GM23338 (cell line): ENCODE measurements at places on chromosomes 6 and 20.

DNA sequence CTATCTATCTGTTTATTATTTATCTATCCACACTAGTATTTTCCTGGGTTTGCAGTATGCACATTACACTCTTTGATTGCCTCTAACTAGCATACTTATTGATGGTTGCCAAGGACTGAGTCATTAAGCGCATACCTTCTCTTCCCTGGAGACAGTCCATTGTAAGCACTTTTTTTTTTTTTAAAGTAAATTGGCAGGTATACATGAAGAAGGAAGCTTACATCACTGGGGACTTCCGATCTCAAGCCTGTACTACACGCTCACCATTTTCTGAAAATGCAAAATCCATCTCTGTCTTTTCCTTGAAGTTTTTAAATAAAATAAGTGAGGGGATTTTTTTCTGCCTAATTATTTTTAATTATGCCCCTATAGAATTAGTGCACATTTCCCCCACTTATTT lies 63.5 kb downstream of the HMGN3 start:
- H3K36me3 ChIP-seq, result no peaks in the 10 kb centered on the region
- H3K4me3 ChIP-seq, result no peak overlapping the region
- H3K27me3 ChIP-seq, result no peaks in the 10 kb centered on the region
- DNase-seq, result no peak

DNA sequence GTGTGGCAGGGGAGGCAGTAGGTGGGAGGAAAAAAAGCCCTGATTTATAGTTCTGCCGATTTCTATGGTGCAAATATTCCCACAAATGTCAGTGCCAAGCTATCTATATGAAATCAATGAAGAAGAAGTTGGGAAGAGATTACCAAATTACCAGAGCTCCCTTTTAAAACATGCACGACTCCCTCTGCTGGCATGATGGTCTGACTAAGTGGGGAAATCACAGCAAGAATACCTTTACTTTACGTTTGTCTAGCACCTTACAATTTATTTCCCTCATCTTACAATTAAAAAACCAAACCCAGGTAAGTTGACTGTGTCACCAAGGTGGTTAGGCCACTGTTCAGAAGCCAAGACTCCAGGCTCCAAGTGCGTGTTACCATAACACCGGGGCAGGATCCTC lies 55.6 kb downstream of the AGPAT4 start:
- H3K4me1 ChIP-seq, result no peaks in the 10 kb centered on the region
- peaks cover 5% of the 10 kb centered on the region; the same call in 1 of the 2 replicates for H3K36me3 ChIP-seq
- no peaks in the 10 kb centered on the region for H3K27me3 ChIP-seq
- no peak overlapping the region for H3K4me3 ChIP-seq

DNA sequence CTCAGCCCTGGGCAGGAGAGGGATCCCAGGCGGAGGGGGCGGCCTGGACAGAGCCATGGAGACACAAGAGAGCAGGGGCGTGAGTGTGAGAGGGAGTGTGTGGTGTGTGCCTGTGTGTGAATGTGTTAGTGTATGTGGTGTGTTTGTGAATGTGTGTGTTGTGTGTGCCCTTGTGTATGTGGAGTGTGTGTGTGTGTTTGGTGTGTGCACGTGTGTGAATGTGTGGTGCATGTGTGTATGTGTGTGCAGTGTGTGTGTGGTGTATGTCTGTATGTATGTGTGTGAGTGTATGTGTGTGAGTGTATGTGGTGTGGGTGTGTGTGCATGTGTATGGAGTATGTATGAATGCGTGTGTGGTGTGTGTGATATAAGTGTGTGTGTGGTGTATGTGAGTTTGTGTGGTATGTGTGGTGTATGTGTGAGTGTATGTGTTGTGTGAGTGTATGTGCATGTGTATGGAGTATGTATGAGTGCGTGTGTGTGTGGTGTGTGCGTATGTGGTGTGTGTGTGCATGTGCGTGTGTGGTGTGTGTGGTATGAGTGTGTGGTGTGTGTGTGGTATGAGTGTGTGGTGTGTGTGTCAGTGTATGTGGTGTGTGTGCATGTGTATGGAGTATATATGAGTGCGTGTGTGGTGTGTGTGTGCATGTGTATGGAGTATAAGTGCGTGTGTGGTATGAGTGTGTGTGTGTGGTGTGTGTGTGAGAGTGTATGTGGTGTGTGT lies 175.2 kb upstream of the AFDN start:
- H3K27ac ChIP-seq, result no peak overlapping the region
- H3K27me3 ChIP-seq, result no peaks in the 10 kb centered on the region
- H3K4me3 ChIP-seq, result no peak overlapping the region
- no peaks in the 10 kb centered on the region; the same call in 1 of the 2 replicates for H3K4me1 ChIP-seq

DNA sequence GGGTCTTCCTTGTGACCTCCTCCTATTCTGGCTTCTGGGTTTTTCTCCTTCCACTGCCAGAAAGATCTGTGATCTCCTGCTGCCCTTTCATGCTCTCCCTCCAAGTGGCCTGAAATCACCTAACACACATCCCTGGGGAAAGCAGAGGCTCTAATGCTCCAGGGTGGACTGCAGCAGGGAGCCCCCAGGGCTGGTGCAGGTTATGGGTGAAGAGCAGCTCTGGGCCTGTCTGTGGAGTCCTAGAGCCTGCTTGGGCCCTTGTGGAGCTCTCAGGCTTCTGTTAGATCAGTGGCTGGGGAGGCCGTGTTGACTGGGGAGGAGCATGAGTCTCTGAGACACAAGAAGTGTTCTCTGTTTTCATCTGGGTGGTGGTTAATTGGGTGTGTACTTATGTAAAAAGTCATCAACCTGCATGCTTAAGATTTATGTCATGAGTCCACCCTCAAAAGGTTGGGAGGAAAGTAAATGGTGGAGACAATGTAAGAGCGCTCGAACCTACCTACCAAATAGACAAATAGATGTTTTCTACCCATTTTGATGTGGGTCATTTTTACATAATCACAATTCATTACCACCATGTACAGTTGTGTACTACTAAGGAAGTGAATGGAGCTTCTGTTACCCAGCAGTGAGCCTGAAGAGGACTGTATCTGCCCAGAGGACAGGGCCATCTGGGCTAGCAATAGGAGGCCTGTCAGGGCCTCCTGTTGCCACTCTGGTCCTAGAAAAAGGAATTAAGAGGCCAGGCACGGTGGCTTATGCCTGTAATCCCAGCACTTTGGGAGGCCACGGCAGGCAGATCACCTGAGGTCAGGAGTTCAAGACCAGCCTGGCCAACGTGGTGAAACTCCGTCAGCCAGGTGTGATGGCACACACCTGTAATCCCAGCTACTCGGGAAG lies 32.0 kb upstream of the RNF8 start:
- DNase-seq, result no peak
- H3K4me1 ChIP-seq, result no peaks in the 10 kb centered on the region
- H3K27ac ChIP-seq, result no peak overlapping the region
- peaks cover 11% of the 10 kb centered on the region for H3K36me3 ChIP-seq

GRCh38 chr6:170205534-170206316 lies 85.2 kb downstream of the DLL1 start:
- no peak for DNase-seq
- H3K4me3 ChIP-seq, result no peak overlapping the region
- no peaks in the 10 kb centered on the region for H3K4me1 ChIP-seq
- H3K27ac ChIP-seq, result no peak overlapping the region
- no peaks in the 10 kb centered on the region for H3K36me3 ChIP-seq
